ENCODE measurements at places on chromosomes 6 and 20.

- no peak for DNase-seq
These were observed 3.2 kb upstream of the SDHAF4 start for GRCh38 chr6:70563530-70563929.

GRCh38 chr6:169388395-169389166 lies 134.9 kb upstream of the THBS2 start:
- DNase-seq = no peak

- DNase-seq = no peak
These were observed 175.5 kb downstream of the EPM2A start for GRCh38 chr6:145559836-145560235.

DNA sequence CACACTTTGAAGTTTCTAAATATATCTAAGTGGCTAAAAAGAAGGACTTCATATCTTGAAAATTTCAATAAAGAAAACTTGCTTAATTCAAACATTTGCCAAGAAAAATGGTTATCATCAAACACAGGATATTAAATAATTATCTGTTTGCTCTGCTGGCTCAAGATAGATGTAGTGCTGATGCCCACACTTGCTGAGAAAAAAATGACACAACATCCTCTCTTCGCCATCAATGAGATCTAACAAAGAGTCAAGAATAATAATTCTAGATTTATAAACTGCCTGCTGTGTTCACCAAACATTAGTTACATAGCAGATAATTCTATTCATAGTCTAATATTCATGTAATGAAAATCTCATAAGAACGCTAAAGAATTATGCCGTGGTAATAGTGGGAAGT lies 93.6 kb downstream of the EPHA7 start:
- no peak for DNase-seq

GRCh38 chr6:15763364-15763763 lies 100.5 kb upstream of the DTNBP1 start:
- DNase-seq = no peak

DNA sequence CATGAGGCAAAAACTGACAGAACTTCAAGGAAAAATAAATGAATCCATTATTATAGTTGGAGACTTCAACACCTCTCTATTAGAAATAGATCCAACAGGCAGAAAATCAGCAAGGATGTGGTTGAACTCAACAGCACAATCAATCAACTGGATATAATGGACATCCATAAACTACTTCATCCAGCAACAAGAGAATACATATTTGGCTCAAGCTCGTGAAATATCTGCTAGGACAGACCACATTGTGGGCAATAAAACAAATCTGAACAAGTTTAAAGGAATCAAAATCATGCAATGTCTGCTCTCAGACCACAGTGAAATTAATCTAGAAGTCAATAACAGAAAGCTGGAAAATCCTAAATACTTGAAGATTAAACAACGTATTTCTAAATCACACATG lies 362.6 kb downstream of the CD109 start:
- no peak for DNase-seq

GRCh38 chr6:119076173-119076572 lies 2.3 kb downstream of the FAM184A start:
- DNase-seq = no peak

GRCh38 chr6:131041814-131042213 lies 21.2 kb downstream of the EPB41L2 start:
- DNase-seq = no peak

- DNase-seq = no peak
These were observed 34.4 kb downstream of the EDN3 start for GRCh38 chr20:59334651-59335300.

DNA sequence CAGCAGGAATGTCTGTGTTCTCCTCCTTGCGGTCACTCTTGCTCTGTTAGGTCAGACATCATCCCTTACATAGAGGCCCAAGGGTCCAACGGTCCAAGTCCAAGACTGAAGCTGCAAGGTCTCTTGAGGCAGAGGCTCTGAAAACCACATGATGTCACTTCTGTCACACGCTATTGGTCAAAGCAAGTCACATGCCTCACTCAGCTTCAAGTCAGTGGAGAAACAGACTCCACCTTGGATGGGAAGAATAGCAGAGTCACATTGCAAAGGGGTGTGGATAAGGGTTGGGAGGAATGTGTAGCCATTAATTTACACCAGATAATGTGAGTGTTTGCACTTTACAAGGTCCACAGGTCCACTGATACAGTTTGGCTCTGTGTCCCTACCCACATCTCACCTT lies 17.5 kb downstream of the SLC52A3 start:
- DNase-seq = no peak

- DNase-seq = no peak
These were observed 26.4 kb upstream of the PTGIS start for GRCh38 chr20:49594143-49594930.

DNA sequence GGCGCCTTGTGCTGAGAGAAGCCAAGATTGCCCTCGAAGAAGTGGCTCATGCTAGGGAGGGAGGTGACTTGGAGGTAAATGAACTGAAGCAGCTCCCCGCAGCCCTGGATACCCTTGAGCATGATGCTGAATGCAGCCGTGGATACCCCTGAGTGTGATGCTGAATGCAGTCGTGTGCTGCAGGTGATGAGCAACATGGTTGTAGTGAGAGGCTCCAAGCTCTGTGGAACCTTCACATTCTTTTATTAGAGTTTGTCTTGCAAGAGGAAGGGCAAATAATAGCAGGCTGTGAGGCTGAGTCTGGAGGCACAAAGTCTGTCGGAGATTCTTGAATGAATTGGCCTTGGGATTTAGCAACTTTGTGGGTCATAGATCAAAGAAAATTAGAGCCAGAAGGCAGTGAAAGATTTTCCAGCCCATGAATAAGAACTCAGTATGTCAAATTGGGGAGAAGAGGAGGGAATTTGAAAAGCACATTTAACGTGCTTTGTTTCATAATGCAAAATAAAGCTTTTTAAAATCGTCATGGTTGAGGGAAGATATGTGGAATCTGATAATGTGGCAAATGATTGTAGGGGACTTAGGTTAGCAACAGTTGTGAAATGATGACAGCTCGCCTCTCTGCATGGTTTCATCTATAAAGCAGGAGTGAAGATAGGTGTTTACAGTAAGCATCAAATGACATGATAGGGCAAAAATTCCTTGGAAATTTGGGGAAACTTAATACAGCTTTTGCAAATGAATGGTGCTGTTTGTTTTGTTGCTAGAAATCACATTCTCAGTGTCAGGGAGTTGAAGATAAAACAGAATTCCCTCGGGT lies 120.1 kb upstream of the TIAM2 start:
- DNase-seq = no peak

DNA sequence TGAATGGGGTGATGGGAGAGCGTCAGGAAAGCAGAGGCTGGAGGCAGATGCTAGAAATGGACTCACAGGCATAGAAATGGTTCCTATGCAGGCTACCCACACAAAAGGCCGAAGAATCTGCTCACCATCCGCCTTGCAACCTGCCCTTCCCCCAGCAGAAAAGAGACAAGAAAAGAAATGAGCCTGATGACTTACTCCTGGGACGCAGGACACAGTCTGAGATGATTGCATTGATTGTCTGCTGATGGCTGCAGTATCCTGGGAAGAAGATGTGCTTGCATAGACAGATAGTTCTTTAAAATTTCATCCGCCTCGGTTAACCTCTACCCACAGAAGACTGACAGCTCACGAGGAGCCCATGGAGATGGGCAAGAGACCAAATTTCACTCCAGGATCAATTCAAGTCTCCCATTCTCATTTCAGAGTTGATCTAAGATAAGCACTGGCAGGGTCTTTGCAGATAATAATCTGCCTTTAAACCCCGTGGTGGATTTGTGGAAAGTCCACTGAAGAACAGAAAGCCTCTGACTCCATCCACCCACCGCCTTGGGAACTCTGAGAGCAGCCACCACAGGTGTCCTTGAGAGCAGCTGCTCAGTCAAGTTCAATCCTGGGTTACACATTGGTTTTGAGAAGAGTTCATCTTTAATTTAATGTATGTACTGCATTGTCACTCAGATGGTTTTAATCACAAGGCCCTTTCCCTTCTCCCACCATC lies 7.2 kb downstream of the AGPAT4 start:
- DNase-seq = no peak

DNA sequence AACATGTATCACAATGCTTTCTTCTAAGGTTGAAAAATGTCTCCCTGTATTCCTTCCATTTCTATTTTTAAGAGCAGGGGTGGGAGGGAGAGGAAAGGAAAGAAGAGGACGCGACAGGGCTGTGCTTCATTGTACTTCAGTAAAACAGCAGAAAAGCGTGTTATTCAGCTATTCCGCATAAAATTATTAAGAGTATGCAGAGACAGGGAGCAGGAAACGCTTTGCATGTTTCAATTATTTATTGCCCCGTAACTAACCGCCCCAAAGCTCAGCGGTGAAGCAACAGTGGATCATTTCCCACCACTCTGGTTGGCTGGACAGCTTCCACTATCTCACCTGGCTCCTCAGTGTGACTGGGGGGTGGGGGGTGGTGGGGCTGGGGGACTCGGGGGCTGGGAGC lies 188.9 kb downstream of the TTLL2 start:
- no peak for DNase-seq

DNA sequence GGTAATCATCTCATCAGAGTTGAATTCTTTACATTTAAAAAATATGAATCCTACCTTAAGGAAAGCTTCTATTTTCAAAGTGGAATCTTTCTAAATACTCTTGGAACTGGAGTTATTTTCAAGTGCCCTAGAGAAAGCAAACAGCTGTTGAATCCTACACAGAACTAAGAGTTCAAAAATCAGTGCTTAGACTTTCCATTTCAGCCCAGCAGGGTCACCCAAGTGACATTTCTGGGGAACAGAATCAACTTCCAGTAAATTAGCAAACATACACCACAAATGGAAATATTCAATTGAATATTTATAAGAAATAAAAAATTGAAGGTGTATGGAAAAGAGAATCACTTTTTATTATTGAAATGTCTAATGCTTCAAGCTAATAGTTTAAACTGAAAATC lies 427.7 kb upstream of the NOX3 start:
- DNase-seq = no peak

- DNase-seq = no peak
These were observed 99.1 kb upstream of the PRDM1 start for GRCh38 chr6:105986998-105987397.

- DNase-seq = no peak
These were observed 2.7 kb upstream of the PAX1 start for GRCh38 chr20:21702553-21703470.

GRCh38 chr6:142071981-142072380 lies 60.7 kb upstream of the GJE1 start:
- no peak for DNase-seq

DNA sequence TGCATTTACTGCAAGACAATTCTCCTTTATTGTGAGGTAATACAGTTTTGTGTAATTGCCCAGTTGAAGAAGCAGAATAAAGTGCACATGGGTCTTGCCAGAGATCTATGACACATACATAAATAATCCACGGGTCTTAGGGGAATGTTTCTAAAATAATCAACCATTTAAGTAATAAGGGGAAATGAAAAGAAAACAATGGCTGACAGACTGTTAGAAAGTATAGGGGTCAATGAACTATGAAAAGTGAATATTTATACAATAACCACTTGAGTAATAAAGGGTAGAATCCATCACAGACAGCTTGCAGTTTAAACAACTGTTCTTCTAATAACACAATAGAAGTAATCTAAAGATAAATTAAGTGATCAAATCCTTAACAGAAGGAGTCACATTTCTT lies 477.2 kb downstream of the EYS start:
- DNase-seq = no peak

DNA sequence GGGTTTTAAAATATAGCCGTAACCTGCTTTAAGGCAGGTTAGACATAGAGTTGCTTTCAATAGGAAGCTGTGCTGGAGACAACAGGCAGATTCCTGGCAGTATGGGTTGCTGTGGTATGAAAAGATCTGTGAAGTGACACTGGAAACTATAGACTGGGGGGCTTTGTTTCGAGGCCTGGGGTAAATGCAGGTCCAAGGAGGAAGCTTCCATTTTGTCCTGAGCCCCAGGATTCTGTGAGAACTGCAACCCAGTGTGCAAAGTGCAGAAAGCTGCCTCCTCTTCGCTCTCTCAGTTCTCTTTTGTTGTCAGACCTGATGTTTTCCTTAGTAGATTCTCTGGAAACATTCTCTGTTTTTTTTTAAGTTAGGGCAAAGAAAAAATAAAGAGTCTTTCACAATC lies 86.9 kb downstream of the LYRM4 start:
- no peak for DNase-seq

GRCh38 chr6:3208775-3209113 lies 18.7 kb downstream of the TUBB2B start:
- DNase-seq = no peak

DNA sequence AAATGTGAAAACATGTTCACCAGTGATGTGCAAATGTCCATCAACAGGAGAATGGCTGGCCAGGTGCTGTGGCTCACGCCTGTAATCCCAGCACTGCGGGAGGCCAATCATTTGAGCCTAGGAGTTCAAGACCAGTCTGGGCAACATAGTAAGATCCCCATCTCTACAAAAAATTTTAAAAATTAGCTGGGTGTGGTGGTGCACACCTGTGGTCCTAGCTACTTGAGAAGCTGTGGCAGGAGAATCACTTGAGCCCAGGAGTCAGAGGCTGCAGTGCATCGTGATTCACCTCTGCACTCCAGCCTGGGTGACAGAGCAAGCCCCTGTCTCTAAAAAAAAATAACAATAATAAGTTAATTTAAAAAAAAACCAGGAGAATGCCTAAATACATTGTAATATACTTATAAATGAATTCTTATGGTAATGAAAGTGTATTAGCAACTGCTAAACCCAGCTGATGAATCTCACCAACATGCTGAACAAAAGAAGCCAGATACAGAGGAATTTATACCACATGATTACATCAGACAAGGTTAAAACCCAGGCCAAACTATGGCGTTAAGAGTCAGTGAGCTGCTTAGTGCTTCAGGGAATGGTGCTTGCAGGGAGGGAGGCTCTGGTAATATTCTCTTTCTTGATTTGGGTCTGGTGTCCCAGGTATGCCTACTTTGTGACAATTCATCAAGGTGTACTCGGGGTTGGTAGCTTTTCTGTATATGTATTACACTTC lies 36.4 kb downstream of the RPP40 start:
- DNase-seq = no peak

DNA sequence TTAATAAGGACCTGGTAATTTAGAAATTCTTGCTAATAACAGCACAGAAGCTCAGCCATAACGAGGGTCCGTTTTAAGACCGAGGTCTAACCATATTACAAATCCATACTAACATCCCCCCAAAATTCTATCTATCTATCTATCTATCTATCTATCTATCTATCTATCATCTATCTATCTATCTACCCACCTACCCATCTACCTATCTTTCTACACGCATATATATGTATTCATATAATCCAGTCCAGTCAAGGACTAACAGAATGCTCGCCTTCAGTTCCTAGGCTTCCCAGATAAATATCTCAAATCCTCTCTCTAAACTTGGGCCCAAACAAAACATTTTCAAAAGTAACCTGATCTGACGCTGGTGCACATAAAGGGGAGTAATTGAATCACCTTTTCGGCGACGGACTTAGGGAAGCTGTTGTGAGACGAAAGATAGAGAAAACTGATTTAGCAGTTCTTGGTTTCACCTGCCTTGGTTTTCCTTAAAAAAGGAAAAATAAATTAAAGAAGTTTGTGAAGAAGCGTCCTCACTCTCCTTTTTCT lies 14.5 kb downstream of the HMGN4 start:
- no peak for DNase-seq

GRCh38 chr6:109853426-109853825 lies 124.7 kb upstream of the GPR6 start:
- DNase-seq = no peak

Data from 8988T (cell line).